Liver (tissue), 10 donors: ENCODE measurements at places on chromosomes 13 and 19. TPM values are rescaled to one million over a fixed set of nuclear protein-coding genes. Genes with fewer than 3 reads are reported as not detected.

DNA sequence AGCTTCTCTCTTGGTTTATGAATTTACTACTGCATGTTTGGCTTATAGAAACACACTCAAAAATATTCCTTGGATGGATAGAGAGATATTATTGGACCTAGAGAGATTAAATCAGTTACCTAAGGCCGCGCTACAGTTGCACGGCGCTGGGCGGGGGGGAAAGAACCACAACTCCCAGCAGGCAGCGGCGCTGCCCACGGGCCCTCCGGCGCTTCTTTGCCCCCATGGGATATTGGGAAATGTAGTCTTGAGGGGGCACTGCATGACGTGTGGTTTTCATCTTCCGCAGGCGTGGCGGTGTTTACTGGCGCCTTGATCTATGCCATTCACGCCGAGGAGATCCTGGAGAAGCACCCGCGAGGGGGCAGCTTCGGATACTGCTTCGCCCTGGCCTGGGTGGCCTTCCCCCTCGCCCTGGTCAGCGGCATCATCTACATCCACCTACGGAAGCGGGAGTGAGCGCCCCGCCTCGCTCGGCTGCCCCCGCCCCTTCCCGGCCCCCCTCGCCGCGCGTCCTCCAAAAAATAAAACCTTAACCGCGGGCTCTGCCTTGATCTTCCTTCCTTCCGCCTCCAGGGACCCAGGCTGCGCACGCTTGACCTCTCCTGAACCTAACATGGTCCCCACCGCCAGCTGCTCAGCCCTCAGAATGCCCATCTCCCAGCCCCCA is 4.8 kb downstream of the EMP3 start:
- peak; percentile 82 for DNase-seq

- no peak for DNase-seq
Measured at GRCh38 chr19:51144482-51145045, 2.5 kb downstream of the SIGLEC7 start.

DNA sequence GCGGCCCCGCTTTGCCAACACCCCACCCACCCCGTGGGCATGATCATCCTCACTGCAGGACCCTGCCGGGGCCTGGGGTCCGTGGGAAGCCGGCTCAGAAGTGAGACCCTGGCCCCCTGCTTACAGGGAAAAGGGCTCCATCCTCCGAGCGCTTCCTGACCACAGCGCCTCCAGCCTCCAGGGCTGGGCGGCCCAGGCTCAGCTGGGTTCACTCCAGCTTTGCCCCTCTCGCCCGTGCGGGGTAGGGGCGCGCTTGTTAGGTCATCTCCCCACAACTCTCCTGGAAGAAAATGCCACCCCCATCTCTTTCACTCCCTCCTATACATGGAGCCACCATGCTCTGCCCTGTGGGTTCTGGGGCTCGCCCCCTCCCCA is 6.6 kb upstream of the C1QTNF9B start:
- DNase-seq, result no peak

DNA sequence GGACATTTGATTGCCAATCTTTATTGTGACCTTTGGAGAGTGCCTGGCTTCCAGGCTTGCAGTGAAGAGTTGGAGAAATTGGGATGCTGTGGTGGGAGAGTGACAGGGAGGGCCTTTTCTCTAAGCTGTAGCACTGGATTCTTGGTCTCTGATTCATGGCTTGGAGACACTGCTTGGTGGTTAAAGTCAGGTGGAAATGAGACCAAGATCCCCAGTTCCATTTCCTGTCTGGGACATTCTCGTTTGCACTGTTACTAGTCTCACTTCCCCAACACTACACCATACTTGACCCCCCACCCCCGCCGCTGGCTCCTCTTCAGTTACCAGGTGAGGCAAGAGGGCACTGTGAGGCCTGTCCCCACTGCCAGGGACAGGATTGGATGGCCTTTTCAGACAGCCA is 2.9 kb downstream of the SUPT5H start:
- no peak for DNase-seq

- no peak for DNase-seq
Measured at GRCh38 chr19:15394426-15394825, 14.8 kb upstream of the AKAP8 start.

DNA sequence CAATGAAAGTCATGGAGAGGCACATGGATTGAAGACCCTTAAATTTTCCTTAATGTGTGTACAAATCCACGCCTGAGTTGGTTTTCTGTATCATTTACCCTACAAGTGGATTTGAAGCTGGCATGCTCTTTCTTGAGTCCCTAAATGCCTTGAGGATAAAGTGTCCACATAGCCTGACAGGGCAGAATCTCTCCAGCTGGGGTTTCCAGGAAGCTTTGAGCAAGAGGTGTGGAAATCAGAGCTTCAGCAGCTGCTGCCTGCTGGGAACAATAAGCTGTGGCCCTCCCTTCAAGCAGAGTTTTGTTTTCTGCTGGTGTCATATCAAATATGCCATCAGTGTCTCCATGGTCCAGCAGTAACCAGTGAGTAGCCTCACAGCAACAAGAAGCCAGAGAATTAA is 120.3 kb upstream of the SERTM1 start:
- DNase-seq, result no peak

DNA sequence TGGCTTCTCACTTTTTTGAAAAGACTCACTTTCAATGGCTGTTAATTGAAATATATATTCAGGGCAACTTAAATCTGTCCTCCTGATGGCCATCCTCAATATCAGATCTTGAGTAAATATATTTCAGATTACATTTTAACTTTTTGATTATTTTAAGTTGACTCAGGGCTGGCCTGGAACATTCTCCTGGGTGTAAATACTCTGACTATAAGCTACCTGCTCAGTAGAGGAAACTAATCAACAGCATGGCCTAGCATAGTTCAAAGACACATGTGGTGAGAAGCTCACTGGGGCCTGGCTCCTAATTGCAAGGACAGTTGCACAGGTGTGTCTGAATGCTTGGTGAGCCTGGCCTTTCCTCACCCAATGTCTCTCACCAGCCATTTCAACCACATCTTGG is 5.5 kb upstream of the ZNF726 start:
- no peak for DNase-seq

DNA sequence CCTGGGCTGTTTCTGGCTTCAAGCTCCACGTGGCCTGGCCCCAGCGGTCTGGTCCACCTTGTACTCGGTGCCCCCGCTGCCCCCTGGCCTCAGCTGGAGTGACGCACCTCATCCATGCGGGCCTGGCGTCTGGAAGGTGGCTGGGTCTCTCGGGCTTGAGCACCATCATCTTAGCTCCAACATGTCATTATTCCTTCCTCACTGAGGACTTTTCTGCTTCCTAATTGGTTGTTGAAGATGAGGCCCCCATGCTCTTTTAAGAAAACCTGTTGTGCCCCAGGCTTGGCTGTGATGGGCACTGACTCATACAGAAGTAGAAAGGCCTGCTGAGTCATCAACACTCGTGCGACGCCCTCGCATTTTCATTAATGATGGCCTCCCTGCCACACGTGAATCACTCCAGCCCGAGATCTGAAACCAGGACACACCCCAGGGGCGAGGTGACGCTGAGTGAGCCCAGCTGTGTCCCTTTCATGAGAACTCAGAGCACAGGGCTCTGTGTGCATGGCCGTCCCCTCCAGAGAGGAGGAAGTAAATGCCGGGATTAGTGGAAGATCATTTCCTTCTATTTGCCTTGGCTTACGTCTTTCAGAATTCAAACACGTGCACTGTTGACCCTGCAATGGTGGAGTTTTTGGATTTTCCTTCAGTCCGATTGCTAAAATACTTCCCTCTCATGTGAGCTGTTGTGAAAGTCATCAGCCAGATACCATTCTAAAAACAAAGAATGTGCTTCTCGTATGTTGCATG is 14.0 kb upstream of the GJA3 start:
- DNase-seq, result no peak

GRCh38 chr19:41951686-41952172 is 7.4 kb downstream of the RABAC1 start:
- DNase-seq, result peak; percentile 86

DNA sequence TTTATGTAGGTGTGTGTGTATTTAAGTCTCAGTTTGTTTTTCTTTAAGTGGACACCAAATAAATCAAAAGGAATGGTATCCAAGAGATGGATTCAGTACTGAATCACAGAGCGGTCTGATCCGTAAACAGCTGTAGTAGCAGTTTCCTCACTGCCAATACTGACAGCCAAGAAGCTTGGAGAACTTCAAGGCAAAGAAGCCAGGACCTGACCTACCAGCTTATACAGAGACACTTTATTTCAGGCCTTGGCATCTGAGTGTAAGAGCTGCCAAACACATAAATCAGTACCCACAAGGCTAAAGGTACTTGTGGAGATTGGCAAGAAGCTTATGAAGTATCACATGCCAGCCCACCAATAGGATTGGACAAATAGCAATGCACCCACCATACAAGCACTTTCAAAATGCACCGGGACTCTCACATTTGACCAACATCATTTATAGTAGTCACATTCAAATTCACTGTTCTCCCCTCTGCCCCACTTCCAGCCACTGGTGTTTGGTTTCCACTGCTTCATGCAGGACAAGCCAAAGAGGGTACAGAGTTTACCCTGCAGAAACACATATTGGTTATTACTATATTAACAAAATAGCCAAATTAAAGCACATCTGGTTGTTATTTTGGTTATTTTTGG is 357.9 kb downstream of the KLF12 start:
- no peak for DNase-seq

DNA sequence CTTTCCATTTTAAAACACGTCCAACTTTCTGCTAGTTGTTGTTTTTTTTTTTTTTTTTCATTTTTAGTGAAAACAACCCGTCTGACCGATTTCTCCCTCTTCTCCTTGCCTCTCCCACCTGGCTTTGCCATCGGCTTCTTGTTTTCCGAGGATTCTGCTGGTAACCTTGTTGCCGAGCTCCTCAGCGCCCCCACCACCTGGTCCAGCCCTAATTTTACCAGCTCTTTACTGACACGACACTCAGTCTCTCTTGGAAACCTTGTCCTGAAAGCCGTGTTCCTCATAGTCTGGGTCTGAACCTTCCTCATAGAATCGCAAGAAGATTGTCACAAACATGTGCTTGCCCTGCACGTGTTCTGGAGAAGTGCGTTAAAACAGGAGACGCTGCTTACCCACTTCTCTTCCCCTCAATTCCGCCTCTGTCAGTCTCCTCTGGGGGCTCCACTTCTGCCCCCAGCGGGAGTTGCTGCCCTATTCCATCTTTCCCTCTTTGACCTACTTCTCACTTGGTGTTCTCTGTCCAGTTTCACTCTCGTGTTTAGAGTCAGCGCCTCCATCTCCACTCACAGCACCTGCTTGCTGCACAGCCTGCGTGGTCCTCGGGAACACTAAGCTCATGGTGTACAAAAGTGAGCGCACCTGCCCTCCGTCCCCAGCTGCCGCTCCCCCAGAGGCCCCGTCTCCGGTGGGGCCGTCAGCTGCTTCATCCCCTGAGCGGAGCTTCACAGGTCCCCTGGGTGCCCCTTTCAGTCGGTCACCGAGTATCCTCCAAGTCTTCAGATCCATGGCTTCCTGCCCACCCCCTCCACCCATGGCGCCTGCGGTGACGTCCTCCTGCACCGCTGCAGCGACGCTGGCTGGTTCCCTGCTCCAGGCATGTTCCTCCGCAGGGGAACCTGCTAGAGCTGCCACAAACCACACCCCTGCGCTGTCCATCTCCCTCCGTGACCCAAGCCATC is 65.1 kb downstream of the TM9SF2 start:
- DNase-seq, result no peak

ONECUT3 gene
- total RNA-seq, result not detected

STARD13 gene
- 3.4 TPM for total RNA-seq

SPHK2 gene
- total RNA-seq, result 10.2 TPM

DNAJC3 gene
- 40.3 TPM for total RNA-seq

DHDH gene
- total RNA-seq, result not detected
